Mammary epithelial cell (primary cell): ENCODE measurements at places on chromosomes 5 and 9.
A peak's percentile ranks its signal among the peaks of the same experiment; 100 is the strongest.

- DNase-seq = peak; percentile 33
Observed at GRCh38 chr5:167295681-167296005, 995.8 kb upstream of the WWC1 start.

GRCh38 chr9:68998385-68998784, 15.5 kb downstream of the PRKACG start:
- DNase-seq = no peak

DNA sequence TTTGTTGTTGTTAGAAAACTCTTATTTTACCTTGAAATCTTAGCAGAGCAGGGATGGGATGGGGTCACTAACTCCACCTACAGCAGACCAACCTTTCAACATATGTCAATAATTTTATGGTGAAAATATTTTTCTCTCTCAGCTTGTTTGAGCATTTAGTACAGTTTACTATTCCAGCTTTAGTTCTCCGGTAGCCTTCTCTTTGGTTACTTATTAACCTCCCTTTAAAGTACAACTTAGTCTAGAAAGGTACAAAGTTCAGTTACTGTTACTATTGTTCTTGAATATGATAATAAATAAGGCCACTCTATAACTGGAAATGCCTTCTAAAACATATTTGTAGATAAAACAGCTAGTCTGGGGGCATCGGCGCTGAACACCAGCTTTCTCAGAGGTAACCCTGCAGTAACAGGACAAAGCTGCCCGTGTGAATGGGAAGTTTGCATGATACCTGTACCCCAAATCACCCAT, 233.3 kb downstream of the PCSK1 start:
- no peak for DNase-seq

DNA sequence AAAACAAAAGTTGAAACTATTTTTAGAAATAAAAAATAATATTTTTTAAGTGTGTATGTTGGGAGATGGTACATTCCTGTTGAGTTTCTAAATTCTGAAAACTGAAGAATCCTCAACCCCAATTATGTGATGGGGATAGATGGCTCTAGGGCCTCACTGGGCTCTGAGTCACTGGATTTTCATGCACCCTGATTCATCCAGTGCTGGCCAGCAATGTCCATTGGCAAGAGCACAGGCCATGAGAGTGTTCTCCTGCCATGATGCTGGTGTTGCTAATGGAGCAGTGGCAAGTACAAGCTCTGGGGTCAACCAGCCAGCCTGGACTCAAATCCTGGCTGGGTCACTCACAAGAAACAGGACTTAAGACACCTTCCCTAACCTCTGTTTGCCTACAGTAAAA, 23.3 kb downstream of the SMIM23 start:
- DNase-seq = peak; percentile 46

GRCh38 chr9:99962680-99963261, 56.3 kb downstream of the STX17 start:
- DNase-seq = peak; percentile 7
